Muscle of leg (tissue), 16 donors: ENCODE measurements at places on chromosomes 6 and 20. TPM values are rescaled to one million over a fixed set of nuclear protein-coding genes. Genes with fewer than 3 reads are reported as not detected.

DNA sequence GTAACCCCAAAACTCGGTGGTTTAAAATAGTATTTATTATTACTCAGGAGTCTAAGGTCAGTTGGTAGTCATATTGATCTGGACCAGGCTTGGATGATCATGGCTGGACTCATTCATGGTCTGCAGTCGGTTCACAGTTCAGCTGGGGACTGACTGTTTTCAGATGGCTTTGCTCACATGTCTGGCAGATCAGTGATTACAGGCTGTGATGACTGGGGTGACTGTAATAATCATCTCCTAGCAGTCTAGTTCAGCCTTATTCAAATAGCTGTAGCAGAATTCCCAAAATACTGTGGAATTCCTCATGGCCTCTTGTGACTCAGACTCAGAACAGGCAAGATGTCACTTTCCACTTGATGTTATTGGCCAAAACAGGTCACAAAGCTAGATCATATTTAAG, 16.4 kb upstream of the NT5DC1 start:
- no peak overlapping the region for H3K4me3 ChIP-seq
- no peaks in the 10 kb centered on the region for H3K27me3 ChIP-seq
- H3K36me3 ChIP-seq: no peaks in the 10 kb centered on the region
- H3K27ac ChIP-seq: no peak overlapping the region
- H3K4me1 ChIP-seq: no peaks in the 10 kb centered on the region

DNA sequence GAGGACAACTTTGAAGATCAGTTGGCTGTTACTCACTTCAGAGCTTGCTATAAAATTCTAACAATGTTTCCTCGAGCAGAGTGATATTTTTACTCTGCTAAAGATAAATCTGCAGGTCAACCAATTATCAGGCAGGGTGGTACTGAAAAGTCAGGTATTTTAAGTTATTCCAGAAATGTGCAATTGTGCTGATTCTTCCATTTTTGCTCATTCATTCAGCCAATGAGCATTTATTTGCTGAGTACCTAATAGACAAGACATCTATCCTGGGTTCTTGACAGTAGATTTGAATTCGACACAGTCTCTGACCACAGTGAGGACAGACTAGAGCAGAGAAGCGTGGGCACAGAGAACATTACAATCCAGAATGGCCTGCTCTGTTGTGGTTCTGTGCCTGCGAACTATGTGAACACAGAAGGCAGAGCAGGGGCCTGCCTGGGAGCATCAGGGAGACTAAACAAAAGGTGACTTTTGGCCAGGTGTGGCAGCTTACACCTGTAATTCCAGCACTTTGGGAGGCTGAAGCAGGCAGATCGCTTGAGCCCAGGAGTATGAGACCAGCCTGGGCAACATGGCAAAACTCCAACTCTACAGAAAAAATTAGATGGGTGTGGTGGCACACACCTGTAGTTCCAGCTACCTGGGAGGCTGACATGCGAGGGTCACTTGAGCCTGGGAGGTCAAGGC, 14.8 kb downstream of the TPMT start:
- no peak overlapping the region for H3K27ac ChIP-seq
- no peaks in the 10 kb centered on the region for H3K27me3 ChIP-seq
- no peaks in the 10 kb centered on the region for H3K4me1 ChIP-seq
- H3K36me3 ChIP-seq: peaks cover 14% of the 10 kb centered on the region
- no peak overlapping the region for H3K4me3 ChIP-seq

DNA sequence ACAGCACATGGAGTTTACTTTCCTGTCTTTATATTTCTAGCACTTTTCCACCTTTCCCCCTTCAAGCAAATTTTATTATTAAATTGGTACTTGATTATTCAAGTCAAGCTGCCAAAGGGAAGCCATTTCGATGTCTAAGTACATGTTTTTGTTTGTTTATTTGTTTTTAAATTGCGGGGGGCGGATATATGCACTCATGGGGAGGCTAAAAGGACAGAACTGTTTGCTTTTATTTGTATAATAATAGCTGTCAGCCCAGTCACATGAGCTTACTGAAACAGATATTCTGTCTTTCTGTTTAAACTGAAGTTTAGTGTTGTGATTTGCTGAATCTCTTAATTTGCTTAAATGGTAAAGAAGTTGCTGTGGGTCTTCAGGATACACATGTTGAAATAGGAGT, 49.6 kb upstream of the PLCG1 start:
- peaks cover 32% of the 10 kb centered on the region for H3K36me3 ChIP-seq
- no peak for DNase-seq
- H3K27me3 ChIP-seq: no peaks in the 10 kb centered on the region
- no peaks in the 10 kb centered on the region for H3K4me1 ChIP-seq
- no peak overlapping the region for H3K4me3 ChIP-seq

- H3K4me1 ChIP-seq: no peaks in the 10 kb centered on the region
- H3K27me3 ChIP-seq: no peaks in the 10 kb centered on the region
- no peak for DNase-seq
- no peak overlapping the region for H3K4me3 ChIP-seq
Measured at GRCh38 chr20:42267793-42268384, 649.7 kb upstream of the CHD6 start.

DNA sequence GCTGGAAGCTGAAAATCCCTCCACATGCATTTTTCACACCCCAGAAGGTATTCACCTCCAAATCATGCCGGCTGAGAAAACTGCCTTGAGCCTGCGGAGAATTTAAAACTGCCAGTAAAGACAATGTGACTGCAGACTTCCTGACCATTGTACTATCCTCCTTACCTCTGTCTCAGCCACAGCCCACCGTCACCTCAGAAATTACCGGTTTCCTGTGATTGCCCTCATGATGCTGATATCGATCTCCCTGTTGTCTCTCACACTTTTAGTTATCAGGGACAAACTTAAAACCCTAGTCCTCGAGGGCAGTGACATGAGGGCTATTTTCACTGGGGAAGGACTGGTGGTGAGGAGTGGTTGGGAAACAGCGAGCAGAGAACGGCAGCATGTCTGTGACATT, 30.2 kb upstream of the FOXQ1 start:
- no peak for DNase-seq
- H3K27ac ChIP-seq: no peak overlapping the region
- H3K27me3 ChIP-seq: peaks cover 4% of the 10 kb centered on the region
- peaks cover 5% of the 10 kb centered on the region for H3K4me1 ChIP-seq
- no peaks in the 10 kb centered on the region for H3K36me3 ChIP-seq

GRCh38 chr20:19317237-19318069, 105.0 kb downstream of the SLC24A3 start:
- H3K27ac ChIP-seq: no peak overlapping the region
- no peaks in the 10 kb centered on the region for H3K27me3 ChIP-seq
- H3K4me3 ChIP-seq: no peak overlapping the region
- DNase-seq: peak; percentile 82

Gene ULBP2
- total RNA-seq: 0.27 TPM

Gene NRSN1
- not detected for total RNA-seq

Gene ADTRP
- total RNA-seq: 0.22 TPM

Gene CD24
- 19.0 TPM for total RNA-seq

Gene C4B
- total RNA-seq: 15.6 TPM

Gene SLC35D3
- not detected for total RNA-seq
